Activated CD8-positive, alpha-beta T cell treated with anti-CD3 and anti-CD28 coated beads, Interleukin-2, amount 10 ng/mL, durations not matched to agents 7 days and 5 days (primary cell): ENCODE measurements at places on chromosomes 3 and 15. TPM values are rescaled to one million over a fixed set of nuclear protein-coding genes. Genes with fewer than 3 reads are reported as not detected.
A peak's percentile ranks its signal among the peaks of the same experiment; 100 is the strongest.

GRCh38 chr15:75237316-75237982, 20.7 kb upstream of the GOLGA6C start:
- DNase-seq = no peak

- no peak for DNase-seq
Measured at GRCh38 chr15:40281057-40281800, 1.6 kb downstream of the ANKRD63 start.

The ITGA11 gene
- 0.39 TPM for total RNA-seq

DNA sequence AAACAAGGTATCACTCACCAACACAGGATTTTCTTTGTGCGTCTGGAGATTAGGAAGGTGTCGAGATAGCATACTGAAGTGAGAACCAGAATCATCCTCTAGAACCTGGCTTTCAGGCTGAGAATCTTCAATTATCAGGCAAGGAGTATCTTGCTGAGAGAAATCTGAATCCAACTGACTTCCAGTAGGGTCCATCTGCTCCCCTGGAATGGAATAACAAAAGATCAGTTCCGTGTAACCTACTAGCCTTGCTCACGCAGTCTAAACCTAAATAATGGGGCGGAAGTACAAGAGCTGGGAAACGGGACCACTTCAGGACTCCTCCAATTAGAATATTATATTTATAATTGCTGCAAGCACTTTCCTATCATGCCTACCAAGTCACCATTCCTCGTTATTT, 690 bp downstream of the TP53BP1 start:
- DNase-seq = no peak

DNA sequence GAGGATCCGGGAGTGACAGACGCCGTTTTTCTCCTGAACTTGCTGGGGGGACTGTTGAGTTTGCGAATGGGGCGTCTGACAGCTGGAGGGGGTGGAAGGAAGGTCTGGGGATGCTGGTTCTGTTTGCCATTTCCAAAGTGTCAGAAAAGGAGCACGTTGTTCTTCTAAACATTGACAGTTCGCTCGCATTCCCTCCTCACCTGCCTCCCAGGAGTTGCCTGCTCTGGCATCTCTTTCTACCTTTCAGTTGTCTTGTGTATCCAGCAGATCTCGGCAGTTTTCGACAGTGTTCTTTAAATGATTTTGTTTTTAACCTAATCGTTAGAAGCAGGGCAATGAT, 829 bp downstream of the SELENOT start:
- DNase-seq = no peak

GRCh38 chr3:25582242-25582641, 82.5 kb downstream of the TOP2B start:
- DNase-seq = no peak

The DOCK3 gene
- 3.4 TPM for total RNA-seq

DNA sequence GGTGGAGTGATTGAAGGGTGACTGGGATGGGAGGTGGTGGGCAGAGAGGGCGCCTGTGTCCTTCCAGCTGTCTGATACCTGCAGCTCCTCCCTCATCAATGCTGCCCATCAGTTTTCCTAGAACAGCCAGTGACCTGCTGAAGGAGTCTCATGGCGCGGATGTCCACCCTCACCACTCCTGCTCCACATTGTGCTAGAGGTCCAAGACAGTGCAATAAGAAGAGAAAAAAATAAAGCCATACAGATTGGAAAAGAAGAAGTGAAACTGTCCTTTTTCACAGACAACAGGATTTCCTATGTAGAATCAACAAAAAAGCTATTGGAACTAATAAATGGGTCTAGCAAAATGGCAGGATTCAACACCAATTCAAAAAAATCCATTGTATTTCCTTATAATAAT, 7.4 kb downstream of the ZDHHC19 start:
- DNase-seq = no peak

- DNase-seq = peak; percentile 47
Measured at GRCh38 chr3:13229273-13229949, 156.2 kb upstream of the IQSEC1 start.

DNA sequence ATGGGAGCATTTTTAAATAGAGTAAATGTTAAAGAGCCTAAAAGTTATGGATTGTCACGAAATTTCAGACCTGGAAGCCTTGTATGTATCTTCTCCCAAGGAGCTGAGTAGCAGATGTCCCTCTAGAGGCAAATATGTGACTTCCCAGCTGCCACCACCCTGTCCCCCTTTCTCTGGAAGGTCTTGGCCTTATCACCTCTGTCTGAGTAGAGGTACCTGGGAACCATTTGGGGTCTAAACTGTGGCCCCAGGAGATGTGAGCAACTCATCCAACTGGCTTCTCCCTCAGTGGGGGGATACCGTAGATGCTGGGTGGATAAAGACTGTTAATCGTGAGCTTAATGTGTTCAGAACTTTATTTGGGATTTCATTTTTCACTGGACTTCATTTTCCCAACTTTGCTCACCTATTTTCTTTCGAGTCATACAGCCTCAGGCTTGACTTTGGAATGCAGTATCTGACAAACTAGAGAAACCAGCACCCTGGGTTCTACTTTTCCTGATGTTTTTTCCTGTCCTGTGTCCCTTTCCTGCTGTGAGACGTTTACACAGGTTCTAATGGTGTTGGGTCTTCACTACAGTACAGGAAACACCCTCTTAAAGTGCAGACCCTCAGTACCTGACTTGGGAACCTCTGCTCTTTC, 53.3 kb upstream of the CCR4 start:
- DNase-seq = no peak

DNA sequence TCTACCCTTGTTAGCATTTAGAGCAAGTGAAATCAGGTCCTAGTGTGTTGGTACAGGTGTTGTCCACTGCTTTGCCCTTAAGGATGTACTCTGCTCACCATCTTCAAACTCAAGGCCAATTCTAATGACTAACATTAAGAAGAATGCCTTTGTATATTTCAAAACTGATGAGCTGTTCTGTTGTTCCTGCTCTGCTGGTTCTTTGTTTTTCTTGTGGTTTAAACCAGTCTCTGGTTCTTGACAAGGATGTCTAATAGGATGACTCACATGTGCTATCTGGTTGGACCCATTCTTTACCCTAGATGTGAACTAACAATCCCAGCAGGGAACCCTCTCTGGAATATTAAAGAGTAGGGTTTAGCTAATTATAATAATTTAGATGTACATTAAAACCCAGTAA, 17.3 kb downstream of the ABHD5 start:
- no peak for DNase-seq

GRCh38 chr3:109702976-109703375, 365.6 kb upstream of the DPPA4 start:
- DNase-seq = no peak

- no peak for DNase-seq
Measured at GRCh38 chr15:51303462-51303980, 34.9 kb downstream of the CYP19A1 start.

The CLDN16 gene
- total RNA-seq = not detected

- DNase-seq = no peak
Measured at GRCh38 chr3:116870379-116870778, 160.8 kb downstream of the TUSC7 start.

The ZNF80 gene
- 0.71 TPM for total RNA-seq

DNA sequence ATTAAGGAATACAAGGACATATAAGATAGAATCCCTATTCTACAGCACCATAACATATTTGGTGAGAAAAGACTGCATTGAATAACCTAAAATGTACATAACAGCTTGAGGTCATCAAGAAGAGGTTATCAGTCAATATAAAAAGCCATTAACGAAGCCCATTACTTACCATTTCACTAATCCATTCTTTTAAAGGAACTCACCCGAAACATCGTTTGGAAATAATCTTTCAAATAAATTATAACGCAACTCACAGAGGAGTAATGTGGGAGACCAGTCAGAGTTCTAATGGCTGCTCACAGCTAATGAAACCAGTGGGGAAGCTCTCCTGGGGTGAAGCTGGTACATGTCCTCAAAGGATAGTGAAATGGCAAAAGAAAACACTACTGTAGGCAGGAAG, 188.4 kb downstream of the TBC1D5 start:
- DNase-seq = no peak

DNA sequence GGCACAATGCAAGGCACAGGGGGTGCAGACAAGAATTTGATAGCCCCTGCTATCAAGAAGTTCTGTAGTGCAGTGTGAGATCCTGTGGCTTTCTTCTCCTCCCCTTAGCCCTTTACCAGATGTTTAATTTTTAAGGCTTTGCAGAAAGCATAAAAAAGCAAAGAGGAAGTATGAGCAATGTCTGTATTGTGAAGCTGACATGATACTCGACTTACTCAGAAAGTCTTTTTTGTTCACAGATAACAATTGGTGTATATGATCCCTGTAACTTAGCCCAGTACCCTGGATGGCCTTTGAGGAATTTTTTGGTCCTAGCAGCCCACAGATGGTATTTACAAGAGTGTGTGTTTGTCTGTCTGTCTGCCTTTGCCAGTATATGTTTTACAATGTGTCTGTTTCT, 58.9 kb downstream of the ATG7 start:
- DNase-seq = no peak

- peak; percentile 54 for DNase-seq
Measured at GRCh38 chr3:41199866-41200668, 762 bp downstream of the CTNNB1 start.

DNA sequence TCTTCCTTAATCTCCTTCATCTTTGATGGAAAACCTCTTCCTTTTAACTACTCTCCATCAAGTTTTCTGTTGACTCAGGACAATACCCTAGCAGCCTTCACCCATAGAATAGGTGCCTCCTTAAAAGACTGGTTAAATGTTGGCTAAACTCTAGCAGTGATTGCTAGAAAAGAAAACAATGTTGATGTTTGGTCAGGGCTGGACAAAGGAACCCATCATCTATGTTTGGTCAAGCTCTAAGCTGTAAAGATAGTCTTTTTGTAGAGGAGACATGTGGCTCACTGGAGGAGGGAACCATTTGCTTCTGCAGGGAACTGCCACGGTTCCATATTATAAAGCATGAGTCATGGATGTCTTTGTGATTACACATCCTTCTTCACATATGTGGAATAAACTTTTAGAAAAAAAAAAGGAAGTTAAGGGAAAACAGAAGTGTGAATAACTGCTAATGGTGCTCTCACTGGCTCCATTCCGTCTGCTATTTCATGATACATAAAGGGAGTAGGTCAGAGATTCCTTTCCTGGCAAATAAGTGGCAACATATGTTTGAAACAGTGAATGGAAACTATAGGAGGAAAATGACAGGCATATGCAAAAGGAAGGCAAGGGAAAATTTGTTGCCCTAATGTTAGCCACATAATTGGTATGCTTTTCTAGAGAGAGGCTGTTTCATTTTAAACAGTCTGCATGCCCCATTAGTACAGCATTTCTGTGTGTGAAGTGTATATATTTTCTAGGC, 78.2 kb downstream of the CMSS1 start:
- no peak for DNase-seq

The KNG1 gene
- not detected for total RNA-seq

DNA sequence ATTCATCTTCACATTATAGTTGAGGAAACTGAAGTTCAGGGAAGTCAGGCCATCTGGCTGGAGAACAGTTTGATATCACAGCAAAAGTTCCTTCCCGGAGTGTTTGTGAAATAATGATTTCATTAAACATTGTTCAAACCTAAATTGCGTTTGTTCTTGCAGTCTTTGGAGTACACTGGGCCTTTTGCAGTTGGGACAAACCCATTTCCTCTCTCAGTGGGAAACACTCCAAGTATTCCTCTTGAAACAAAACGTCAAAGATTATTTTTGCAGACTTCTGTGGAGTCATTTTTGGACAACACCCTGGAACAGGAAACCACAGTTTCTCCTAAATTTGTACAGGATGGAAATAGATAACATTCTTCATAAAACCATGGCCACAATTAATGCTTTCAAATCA, 287.5 kb downstream of the PTPRG start:
- no peak for DNase-seq

The NR1I2 gene
- total RNA-seq = 0.10 TPM
